ENCODE measurements at places on chromosomes 3 and 15.
A peak's percentile ranks its signal among the peaks of the same experiment; 100 is the strongest.

DNA sequence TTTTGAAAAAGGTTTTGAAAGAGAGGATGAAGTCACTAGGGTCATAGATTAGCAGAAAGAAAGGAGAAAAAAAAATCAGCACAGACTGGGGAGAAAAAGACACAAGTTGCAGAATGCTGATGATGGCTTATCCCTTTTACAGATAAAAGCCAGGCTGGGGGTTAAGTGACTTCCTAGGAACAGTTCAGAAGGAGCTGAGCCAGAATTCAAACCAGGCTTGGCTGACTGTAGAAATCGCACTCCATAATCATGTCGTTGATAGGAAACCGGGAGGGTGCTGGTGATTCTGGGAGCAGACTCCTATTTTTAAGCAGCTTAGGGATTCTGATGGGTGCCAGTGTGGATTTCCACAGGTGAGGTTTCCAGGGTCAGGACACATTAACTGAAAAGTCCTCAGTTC lies 159.5 kb upstream of the BHLHE40 start:
- DNase-seq, result no peak

- peak; percentile 22 for DNase-seq
These were observed 68.2 kb upstream of the ADAMTSL3 start for GRCh38 chr15:83585601-83586335.

DNA sequence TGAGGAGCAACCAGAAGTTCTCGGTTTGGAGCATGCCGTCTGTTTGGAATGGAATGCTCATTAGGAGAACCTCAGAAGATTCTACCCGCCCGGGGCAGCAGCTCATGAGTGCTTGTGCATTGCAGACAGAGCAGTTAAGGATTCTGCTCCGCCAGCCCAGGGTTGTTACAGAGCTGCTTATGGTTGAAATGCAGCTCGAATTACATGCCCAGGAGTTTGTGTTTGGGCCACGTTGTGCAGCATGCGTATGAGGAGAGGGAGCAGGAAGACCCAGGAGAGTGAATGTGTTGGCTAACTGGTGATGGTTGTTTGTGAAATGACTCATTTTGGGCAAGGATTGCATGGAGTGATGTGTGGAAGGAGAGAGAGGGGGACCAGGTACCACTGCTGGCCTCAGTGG lies 9.0 kb downstream of the FGD5 start:
- DNase-seq, result no peak

DNA sequence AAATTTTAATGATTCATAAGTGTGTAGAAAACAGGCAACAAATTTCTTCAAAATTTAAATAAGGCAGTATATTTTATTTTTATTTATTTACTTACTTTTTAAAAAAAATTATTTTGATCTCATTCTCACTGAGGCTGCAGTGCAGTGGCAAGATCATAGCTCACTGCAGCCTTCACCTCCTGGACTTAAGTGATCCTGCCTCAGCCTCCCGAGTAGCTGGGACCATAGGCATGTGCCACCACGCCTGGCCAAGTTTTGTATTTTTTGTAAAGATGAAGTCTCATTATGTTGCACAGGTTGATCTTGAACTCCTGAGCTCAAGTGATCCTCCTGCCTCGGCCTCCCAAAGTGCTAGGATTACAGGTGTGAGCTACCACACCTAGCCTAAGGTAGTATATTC lies 61.2 kb upstream of the XRN1 start:
- DNase-seq, result no peak

DNA sequence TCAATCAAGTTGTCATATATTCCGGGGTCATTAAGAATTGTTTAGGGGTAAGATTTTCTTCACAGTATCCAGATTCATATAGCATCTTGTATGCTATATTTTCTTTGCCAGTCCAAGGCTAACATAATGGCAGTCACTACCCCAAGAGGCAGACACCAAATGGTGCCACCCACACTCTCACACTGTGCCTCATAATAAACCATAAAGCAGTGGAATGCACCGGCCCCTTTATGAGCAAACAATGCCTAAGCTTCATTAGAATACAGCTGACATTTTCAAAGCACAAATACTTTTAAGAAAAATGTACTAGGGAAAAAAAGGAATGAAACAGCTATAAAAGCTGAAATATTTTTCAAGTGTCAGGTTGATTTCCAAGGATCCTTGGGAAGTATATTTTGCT lies 121.6 kb downstream of the TFDP2 start:
- no peak for DNase-seq

DNA sequence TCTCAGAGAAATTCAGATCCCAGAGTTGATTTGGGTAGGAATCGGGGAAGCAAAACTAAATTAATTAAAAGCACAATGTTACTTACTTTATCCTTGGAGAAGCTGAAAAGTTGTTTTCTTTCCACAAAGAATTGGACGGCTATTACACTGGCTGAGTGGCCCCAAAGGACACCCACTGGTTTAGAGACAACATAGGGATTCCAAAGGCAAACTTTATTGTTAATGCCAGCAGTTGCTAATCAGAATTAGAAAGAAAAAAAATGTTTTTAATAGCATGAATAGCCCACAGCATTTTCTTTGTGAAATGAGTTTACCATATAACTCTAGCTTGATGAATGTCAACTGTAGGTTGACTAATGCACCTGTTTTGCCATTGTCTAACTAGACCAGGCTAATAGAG lies 51.7 kb downstream of the WDR49 start:
- no peak for DNase-seq

- DNase-seq, result peak; percentile 10
These were observed 135.2 kb upstream of the BCL6 start for GRCh38 chr3:187880441-187880840.

DNA sequence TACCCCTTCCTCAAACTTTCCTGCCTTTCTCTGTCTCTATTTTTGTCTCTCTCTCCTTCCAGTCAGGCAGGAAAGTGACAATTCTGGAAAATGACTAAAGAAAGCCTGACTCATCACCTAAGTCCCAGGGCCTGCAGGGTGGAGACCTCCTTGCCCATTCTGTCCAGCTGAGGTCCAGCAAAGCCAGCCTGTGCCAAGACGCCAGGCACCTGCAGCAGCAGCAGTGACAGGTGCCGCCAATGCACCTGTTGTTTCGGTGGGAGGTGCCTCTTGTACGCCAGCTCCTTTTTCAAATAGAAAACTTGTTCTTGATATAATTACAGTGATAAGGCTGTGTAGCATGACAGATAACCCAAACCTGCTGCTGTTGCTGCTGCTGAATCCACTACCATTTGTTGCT lies 501.3 kb downstream of the NTRK3 start:
- no peak for DNase-seq

GRCh38 chr3:143600756-143601718 lies 247.2 kb downstream of the SLC9A9 start:
- DNase-seq, result no peak

GRCh38 chr15:74845208-74845568 lies 2.2 kb upstream of the ULK3 start:
- no peak for DNase-seq

DNA sequence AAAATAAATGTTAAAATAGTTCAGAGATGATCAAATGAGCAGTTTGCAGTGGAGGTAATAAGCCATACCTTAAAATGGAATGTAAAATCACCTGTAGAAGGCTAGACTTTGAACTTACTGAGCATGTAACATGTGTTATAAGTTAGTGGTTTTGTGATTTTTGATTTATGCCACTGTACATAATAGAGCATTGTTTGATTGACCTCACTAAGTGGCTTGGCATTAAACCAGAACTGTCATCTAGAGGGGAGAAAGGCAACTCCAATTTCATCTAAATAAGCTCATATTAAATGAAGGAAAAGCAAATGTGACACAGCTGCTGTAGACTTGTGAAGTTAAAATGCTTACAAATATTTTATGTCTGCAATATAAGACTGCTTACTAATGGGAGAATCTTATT lies 387.9 kb downstream of the ZIC1 start:
- no peak for DNase-seq

GRCh38 chr15:89398896-89399237 lies 64.2 kb upstream of the POLG start:
- DNase-seq, result no peak

DNA sequence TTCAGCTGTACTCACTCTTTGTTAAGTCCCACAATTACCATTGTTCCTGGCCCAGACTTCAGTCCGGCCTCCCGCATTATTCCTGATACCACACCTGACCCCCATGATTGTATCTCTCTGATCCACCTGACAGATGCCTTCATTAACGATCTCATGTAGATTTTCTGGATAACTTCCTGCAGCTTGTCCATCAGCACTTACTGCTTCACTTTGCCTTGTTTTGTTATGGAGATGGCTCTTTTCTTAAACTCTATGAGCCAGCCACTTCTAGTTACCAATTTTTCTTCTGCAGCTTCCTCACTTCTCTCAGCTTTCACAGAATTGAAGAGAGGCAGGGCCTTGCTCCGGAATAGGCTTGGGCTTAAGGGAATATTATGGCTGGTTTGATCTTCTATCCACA lies 1044.2 kb downstream of the PLOD2 start:
- no peak for DNase-seq

GRCh38 chr3:29871087-29871486 lies 590.2 kb downstream of the RBMS3 start:
- DNase-seq, result no peak

DNA sequence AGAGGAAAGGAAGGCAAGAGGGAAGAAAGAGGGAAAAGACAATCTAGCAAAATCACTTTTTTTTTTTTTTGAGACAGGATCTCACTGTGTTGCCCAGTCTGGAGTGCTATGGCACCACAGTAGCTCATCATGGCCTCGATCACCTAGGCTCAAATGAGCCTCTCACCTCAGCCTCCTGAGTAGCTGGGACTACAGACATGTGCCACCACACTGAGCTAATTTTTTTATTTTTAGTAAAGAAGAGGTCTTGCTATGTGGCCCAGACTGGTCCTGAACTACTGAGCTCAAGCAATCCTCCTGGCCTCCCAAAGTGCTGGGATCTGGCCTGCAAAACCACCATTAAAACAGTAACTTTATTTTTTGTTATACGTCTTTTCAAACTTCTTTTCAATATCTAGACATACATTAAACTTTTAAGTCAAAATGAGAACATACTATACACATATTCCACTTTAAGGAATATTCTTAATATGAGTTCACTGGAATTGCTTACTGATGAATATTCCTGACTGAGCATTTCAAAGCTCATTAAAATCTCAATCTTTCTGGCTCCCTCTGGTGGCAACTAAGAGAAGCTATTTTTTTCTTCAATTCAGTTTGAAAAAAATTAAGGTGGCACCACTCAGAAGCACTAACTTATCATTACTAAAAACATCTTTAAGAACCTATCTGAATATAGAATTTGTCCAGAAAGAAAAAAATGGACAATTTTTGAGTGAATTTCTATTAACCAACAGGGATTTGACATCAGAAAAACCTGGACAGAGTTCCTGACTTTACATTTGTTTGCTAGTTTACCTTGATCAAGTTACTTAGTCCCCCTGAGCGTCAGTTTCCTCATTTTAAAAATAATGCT lies 40.9 kb downstream of the UACA start:
- DNase-seq, result no peak

DNA sequence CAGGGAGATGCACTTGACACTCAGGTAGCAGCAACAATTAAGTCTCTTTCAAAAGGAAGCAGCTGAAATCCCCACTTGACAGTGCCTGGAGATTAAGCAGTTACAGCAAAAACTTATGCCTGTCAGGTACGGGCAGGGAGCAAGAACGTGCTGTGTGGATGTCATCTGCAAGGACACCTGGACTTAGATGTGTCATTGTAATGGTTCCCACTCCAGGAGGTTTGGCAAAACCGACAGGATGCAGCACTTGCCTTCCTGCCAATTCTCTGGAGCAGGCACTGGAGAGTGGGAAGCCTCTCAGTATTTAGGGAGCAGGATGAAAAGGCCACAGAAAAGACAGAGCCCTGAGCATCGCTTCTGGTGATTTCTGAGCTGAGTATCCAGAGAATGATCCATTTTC lies 292.4 kb downstream of the PDCD6IP start:
- DNase-seq, result no peak

- DNase-seq, result no peak
These were observed 60.3 kb downstream of the DIPK2A start for GRCh38 chr3:144031938-144032337.

GRCh38 chr3:142269767-142270166 lies 44.4 kb upstream of the GK5 start:
- DNase-seq, result no peak

DNA sequence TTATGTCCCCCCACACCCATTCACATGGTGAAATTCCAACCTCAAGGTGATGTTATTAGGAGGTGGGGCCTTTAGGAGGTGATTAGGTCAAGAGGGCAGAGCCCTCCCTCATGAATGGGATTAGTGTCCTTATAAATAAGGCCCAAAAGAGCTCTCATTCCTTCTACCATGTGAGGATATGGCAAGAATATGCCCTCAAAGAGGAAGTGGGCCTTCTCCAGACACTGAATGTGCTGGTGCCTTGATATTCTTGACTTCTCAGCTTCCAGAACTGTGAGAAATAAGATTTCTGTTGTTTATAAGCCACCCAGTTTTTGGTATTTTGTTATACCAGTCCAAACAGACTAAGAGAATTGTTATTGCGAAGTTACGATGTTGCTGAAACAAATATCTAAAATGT lies 94.4 kb downstream of the ANKRD28 start:
- no peak for DNase-seq

DNA sequence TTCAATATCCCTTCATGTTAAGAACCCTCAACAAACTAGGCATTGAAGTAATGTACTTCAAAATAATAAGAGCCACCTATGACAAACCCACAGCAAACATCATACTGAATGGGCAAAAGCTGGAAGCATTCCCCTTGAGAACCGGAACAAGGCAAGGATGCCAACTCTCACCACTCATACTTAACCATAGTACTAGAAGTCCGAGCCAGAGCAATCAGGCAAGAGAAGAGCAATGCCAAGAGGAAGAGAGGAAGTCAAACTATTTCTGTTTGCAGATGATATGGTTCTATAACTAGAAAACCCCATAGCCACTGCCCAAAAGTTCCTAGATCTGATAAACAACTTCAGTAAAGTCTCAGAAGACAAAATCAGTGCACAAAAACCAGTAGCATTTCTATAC lies 161.9 kb downstream of the UBE2E2 start:
- DNase-seq, result no peak
